ENCODE measurements at places on chromosomes 12 and 14. TPM values are rescaled to one million over a fixed set of nuclear protein-coding genes. Genes with fewer than 3 reads are reported as not detected.

CDH24 gene
- 1.6 TPM for total RNA-seq

GRCh38 chr12:96081596-96081995, 46.2 kb upstream of the LTA4H start:
- DNase-seq = no peak
- peaks cover 3% of the 10 kb centered on the region for H3K36me3 ChIP-seq
- no peak overlapping the region for H3K4me3 ChIP-seq
- no peaks in the 10 kb centered on the region for H3K27me3 ChIP-seq

- no peaks in the 10 kb centered on the region for H3K36me3 ChIP-seq
- H3K27me3 ChIP-seq = no peaks in the 10 kb centered on the region
- H3K4me3 ChIP-seq = no peak overlapping the region
Measured at GRCh38 chr14:49314737-49315136, 271.4 kb downstream of the RPS29 start.

DNA sequence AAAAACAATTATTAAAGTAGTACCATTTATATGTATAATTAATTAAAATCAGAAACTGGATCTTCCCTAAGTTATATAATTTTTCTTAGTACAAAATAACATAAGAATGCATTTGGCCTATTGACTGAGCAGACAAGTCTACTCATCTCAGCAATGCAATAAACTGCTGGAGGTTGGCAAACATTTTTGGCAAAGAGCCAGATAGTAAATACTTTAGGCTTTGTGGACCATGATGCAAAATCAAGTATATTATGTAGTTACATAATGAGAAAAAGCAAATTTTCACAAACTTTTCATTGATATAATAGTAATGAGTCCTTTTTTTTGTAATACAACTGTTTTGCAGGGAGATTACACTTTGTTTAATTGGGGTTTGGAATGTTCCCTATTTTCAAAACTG, 30.9 kb downstream of the ERGIC2 start:
- no peak for DNase-seq
- H3K27ac ChIP-seq = no peak overlapping the region
- H3K4me1 ChIP-seq = no peaks in the 10 kb centered on the region
- no peaks in the 10 kb centered on the region for H3K27me3 ChIP-seq
- H3K36me3 ChIP-seq = peaks cover 4% of the 10 kb centered on the region

DNA sequence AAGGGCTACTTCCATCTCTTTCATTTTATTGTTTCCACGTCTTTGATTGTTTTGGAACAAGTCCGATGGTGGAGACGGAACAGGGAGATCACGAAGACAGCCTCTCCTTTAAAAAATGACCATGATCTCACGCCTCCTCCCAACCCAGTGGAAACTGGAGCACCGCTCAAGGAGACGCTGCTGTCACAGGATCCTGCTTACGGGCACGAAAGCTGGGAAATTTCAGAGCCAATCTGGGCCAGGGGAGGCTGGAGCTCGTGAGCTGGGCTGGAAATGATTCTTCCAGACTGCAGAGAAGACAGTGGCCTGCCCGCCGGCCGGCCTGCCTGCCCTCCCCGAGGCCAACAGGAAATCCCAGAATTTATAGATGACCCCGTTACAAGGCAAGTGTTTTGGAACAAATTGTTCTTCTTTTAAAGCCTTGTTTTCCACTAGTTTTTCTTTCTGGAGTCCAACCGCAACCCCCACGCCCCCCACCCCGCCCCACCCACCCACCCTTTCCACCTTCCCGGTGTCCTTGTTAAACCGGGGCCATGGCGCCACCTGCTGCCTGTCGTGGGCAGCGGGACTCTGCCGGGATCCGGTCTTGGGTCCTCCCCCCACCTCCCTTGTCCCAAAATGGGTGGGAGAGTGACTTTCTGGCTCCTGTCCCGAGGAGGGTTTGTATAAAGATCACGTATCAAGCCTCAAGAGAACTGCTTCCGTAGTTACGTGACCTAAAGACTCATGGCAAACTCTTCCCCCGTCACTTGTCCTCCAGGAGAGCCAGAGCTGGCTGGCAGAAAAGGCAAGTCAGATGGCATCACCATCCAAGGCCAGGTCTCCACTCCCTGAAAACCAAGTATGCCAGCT, 40.3 kb downstream of the MAP1LC3B2 start:
- DNase-seq = peak; percentile 54
- H3K4me3 ChIP-seq = peak overlapping the region; percentile 31
- no peaks in the 10 kb centered on the region for H3K36me3 ChIP-seq
- no peak overlapping the region for H3K27ac ChIP-seq
- peaks cover 21% of the 10 kb centered on the region for H3K4me1 ChIP-seq

Measured in T-helper 17 cell (primary cell).